HFFc6 (cell line): ENCODE measurements at places on chromosomes 3 and 15. TPM values are rescaled to one million over a fixed set of nuclear protein-coding genes. Genes with fewer than 3 reads are reported as not detected.

DNA sequence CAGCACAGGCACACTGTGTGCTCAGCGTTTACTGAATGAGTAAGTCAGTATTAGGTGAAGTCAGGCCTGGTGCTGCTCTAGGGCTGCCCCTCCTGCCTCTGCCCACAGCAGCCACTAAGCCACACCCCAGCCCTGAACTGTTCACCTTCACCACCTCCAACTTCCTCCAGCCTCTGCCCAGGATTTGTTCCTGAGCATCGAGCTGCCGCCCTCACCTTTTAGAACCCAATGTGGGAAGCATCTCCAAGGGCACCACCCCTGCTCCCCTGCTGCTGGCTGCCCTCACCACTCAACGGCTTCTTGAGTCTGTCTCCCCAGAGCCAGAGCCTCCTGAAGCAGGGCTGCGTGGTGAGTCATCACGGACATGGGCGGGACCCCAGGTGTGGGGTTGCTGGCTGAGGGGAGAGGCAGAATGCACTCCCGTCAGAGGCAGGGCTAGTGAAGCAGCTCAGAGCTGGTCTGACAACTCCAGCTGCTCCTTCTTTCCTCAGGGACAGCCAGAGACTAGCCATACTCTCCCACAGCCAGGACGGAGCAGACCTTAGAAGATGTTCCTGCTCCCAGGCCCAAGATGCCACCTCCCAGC, 5.8 kb downstream of the HYAL2 start:
- no peak overlapping the region; the same call in 1 of the 2 replicates for H3K27ac ChIP-seq
- no peak overlapping the region for H3K4me3 ChIP-seq
- no peak for DNase-seq
- peaks cover 28% of the 10 kb centered on the region for H3K4me1 ChIP-seq
- H3K27me3 ChIP-seq: peaks cover 2% of the 10 kb centered on the region

GRCh38 chr15:80861731-80862170, 82.6 kb downstream of the CEMIP start:
- H3K4me3 ChIP-seq: no peak overlapping the region
- H3K4me1 ChIP-seq: no peaks in the 10 kb centered on the region
- H3K27ac ChIP-seq: no peak overlapping the region
- no peaks in the 10 kb centered on the region for H3K36me3 ChIP-seq
- DNase-seq: no peak

- H3K36me3 ChIP-seq: 0 out of 2 replicates have a peak, but pooled peaks cover 5% of the 10 kb centered on the region
Observed at GRCh38 chr3:194871864-194872668, 186.4 kb downstream of the FAM43A start.

DNA sequence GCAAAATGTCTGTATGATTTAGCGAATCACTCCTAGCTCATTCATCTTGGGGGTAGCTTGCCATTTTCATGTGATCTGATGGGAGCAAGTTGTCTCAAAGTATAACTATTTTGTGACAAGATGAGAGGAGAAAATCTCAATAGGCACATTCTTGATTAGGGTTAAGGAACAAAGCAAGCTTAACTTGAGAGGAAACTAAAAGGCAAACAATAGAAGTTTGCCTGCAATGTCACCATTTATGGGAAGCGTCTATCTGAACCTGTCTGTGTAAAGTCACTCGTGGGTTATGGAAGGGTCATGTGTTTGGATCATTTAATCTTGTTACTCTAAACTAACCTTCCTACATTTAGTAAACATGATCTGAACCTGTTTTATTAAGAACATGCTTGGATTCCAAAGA, 232.5 kb downstream of the CDIN1 start:
- H3K27me3 ChIP-seq: no peaks in the 10 kb centered on the region; the same call in 1 of the 2 replicates
- H3K36me3 ChIP-seq: peaks cover 5% of the 10 kb centered on the region
- DNase-seq: no peak
- peaks cover 27% of the 10 kb centered on the region for H3K4me1 ChIP-seq

DNA sequence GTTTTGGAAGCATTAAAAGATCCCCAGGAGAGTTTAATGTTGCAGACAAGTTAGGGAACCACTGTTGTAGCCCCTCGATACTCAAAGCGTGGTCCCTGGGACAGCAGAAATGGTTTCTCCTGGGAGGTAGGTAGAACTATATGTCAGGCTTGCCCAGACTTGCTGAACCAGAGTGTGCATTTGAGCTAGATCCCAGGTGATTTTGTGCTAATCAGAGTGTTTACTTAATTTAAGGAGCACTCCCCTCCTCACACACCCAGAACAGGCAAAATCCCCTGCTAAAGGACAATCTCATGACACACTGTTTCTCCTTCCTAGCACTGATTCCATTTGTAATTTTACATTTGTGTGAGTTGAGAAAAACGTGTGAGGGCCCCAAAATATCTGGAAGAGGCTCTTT, 24.3 kb downstream of the LMCD1 start:
- H3K4me1 ChIP-seq: peaks cover 32% of the 10 kb centered on the region
- no peaks in the 10 kb centered on the region; the same call in 1 of the 2 replicates for H3K27me3 ChIP-seq
- H3K36me3 ChIP-seq: peaks cover 9% of the 10 kb centered on the region
- H3K4me3 ChIP-seq: no peak overlapping the region
- no peak overlapping the region for H3K27ac ChIP-seq
- DNase-seq: no peak

DNA sequence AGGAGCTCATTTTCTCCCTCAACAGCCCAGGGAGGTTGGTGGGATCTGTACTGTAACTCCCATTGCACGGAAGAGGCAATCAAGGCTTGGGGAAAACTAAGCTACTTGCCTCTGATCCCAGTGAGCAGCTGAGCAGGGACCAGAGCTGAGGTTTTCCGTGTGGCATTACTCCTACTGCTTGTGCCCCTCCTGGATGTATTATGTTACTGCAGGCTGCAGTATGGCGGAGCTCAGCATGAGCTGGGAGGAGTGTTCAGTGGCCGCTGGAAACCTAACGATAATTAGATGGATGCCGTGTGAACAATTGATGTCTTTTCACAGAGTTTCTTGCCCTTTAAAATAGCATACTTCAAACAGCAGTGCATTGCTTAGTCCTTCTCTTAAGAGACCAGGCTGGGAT, 2.0 kb upstream of the TPRG1 start:
- no peaks in the 10 kb centered on the region for H3K4me1 ChIP-seq
- DNase-seq: no peak
- no peak overlapping the region for H3K4me3 ChIP-seq
- H3K27me3 ChIP-seq: peaks cover 13% of the 10 kb centered on the region

DNA sequence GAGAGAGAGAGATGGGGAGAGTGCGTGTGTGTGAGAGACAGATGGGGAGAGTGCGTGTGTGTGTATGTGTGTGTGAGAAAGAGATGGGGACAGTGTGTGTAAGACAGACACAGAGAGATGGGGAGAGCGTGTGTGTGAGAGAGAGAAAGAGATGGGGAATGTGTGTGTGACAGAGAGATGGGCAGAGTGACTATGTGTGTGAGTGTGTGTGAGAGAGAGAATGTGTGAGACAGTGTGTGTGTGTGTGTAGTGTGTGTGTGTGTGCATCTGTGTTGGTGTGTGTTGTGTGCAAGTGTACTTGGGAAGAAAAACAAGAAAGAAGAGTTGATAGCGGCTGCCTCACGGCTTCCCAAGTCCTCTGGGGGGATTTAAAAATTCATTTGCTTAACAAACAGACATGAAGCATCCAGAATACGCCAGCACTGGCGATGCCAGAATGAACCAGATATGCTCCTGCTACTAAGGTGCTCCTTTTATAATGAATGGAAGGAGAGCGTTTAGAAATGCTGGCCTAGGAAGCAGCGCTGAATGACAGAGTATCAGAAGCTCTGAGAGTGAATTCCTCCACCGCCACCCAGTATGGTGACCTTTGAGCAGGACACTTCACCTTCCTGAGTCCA, 186.1 kb upstream of the TSC22D2 start:
- H3K27ac ChIP-seq: no peak overlapping the region; the same call in 1 of the 2 replicates
- H3K27me3 ChIP-seq: peaks cover 2% of the 10 kb centered on the region
- H3K36me3 ChIP-seq: peaks cover 14% of the 10 kb centered on the region; the same call in 1 of the 2 replicates
- peaks cover 32% of the 10 kb centered on the region for H3K4me1 ChIP-seq

DNA sequence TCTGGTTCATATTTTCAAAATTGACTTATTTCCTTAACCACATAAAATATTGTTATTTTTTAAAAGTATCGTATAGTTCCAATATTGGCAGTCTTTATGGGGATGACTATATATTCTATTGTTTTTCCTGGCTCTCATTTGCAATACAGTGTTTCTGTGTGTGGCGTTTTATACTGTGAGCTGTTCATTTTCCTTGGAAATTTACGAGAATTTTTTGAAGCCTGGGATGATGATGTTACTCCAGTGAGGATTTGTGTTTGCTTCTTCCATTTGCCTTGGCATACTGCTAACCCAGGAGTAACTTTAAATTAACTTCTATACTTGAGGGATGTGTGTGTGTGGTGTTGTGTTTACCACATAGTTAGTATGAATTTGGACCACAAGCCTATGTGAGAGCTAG, 95.2 kb downstream of the NR1D2 start:
- H3K27ac ChIP-seq: no peak overlapping the region
- H3K4me3 ChIP-seq: no peak overlapping the region
- H3K27me3 ChIP-seq: peaks cover 7% of the 10 kb centered on the region; the same call in 1 of the 2 replicates
- H3K4me1 ChIP-seq: no peaks in the 10 kb centered on the region
- DNase-seq: no peak

DNA sequence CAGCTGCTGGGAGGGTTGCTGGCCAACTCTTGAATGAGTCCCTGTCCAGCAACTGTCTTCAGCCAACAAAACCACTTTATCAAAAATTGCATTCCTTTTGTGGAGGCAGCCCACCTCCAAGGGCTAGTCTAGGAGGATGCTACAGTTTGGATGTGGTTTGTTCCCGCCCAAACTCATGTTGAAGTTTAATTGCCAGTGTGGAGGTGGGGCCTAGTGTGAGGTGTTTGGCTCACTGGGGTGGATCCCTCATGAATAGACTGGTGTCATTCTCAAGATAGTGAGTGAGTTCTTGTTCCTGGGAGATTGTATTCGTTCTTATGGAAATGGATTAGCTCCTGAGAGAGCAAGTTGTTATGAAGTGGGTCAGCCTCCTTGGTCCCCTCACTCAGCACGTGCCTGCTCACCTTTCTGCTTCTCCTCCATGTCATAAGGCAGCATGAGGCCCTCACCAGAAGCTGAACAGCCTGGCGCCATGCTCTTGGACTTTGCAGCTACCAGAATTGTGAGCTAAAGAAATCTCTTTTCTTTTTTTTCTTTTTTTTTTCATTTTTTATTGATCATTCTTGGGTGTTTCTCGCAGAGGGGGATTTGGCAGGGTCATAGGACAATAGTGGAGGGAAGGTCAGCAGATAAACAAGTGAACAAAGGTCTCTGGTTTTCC, 4.2 kb upstream of the RFC4 start:
- H3K4me1 ChIP-seq: peaks cover 24% of the 10 kb centered on the region
- peaks cover 4% of the 10 kb centered on the region; the same call in 1 of the 2 replicates for H3K27me3 ChIP-seq
- no peak overlapping the region for H3K4me3 ChIP-seq
- no peaks in the 10 kb centered on the region for H3K36me3 ChIP-seq
- no peak for DNase-seq

- H3K4me1 ChIP-seq: peaks cover 49% of the 10 kb centered on the region
- H3K27ac ChIP-seq: peak overlapping the region; percentile 96
- H3K4me3 ChIP-seq: peak overlapping the region; percentile 84
- H3K36me3 ChIP-seq: peaks cover 7% of the 10 kb centered on the region
Observed at GRCh38 chr3:64213962-64214379, 11.3 kb downstream of the PRICKLE2 start.

DNA sequence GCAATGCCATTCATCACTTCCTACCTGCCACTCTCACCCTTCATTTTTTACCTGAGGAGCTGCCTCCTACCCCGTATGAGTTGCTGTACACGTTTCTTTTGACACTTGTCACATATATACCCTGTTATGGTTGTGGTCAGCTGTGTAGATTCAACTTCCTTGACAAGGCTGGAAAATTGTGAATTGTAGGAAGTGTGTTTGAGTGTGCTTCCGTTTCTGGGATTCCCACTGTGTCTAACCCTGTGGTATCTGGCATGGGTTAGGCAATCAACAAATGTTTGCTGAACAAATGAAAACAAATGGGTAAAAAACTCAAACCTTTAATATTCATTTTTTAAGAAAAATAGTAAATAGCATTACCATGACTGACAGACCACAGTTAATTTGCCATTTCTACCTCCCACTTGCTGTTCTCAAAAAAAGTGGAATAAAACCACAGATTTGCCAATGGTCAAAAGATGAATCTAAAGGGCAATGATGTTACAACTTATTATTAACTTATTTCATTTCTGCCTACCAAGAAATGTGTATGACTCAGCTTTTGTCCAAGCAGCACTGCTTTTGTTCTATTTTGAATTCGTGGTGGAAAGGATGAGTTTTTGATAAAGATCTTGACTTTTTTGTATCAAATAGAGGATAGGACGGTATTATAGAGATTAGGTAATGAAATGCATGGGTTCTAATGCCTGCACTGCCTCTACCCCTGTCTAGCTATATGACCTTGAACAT, 404.6 kb downstream of the LPP start:
- no peaks in the 10 kb centered on the region for H3K27me3 ChIP-seq
- no peak overlapping the region for H3K27ac ChIP-seq
- no peak for DNase-seq

- no peak for DNase-seq
- no peak overlapping the region for H3K27ac ChIP-seq
- H3K27me3 ChIP-seq: peaks cover 18% of the 10 kb centered on the region
- H3K4me3 ChIP-seq: no peak overlapping the region
- no peaks in the 10 kb centered on the region for H3K4me1 ChIP-seq
- no peaks in the 10 kb centered on the region for H3K36me3 ChIP-seq
Observed at GRCh38 chr3:51734572-51734907, 27.7 kb downstream of the GRM2 start.

DNA sequence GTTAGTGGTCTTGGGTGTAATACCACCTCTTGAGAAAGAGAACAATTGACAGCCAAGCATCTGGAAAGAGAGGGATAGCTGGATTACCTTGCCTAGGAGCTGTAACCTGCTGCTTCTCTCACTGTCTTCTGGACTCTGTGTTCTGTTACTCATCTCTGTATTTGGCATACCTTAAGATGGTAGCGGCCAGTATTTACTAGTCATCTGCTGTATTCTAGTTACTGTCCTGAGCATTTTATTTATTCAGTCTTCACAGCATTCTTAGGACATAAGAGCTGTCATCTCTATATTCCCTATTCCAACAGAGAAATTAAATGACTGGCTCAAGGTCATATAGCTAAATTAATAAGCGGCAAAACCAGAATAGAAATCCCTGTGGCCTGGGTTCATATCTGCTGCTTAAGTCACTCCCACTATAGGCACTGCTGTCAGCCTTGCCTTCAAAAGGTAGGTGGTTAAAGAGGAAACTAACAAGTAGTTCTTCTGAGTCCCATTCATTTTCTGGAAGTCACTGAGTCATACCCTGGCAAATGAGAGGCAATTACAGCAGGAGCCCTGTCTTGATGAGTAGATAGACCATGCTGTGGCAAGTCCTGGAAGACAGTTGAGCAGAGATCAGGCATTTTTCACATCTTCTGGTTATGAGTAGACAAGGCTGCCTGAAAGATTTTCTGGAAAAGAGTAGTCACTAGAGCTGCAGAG, 68.2 kb downstream of the RAB7A start:
- peaks cover 3% of the 10 kb centered on the region; the same call in 1 of the 2 replicates for H3K27me3 ChIP-seq
- DNase-seq: peak; percentile 95
- H3K36me3 ChIP-seq: peaks cover 13% of the 10 kb centered on the region

DNA sequence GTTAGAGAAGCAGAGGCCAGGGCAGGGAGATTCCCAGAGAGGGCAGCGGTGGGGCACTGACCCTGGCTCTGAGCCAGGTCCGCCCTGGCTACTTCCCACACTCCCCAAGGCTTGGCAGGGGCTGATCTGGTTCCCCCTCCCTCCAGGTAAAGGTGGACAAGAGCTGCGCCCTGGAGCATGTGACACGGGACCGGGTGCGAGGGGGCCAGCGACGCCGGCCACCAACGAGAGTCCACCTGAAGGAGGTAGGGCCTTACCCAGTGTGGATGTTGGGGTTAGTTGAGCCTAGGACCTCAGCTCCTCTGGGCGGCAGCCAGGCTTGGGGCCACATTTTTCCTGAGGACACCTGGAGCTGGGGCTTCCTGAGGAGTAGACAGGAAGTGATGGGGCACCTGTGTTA, 19.6 kb downstream of the PLEKHO2 start:
- no peak overlapping the region for H3K4me3 ChIP-seq
- H3K36me3 ChIP-seq: peaks cover 20% of the 10 kb centered on the region
- no peaks in the 10 kb centered on the region; the same call in 1 of the 2 replicates for H3K27me3 ChIP-seq

The AEN gene
- 66.1 to 71.1 TPM (median 67.2 TPM) in 3 replicates for total RNA-seq

The KATNBL1 gene
- 28.2 and 28.5 TPM in 2 replicates for total RNA-seq

The ADGRG7 gene
- total RNA-seq: not detected in 3 replicates

The ECE2 gene
- total RNA-seq: not detected in 3 replicates

The CNOT10 gene
- 14.9 to 25.8 TPM (median 20.5 TPM) in 3 replicates for total RNA-seq
